NCI-H524 (cell line): ENCODE measurements at places on chromosomes 6 and 20.

DNA sequence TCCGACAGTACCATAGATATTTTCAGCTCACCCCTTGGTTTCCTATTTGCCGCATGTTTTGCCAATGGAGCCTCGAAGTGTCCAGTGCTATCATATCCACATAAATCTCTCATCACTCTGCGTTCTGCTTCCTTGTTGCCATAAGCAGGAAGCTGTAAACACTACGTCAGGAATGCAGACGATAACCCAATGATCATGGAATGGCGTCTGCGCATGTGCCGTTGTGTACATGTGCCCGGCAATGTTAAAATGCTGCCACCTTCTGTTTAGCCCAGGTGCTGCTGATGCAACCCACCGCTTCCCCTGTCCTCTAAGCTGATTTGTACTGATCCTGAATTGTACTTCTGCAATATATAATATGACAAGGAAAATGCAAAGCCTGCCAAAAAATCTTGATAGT is 607.5 kb downstream of the HDGFL1 start:
- DNase-seq: no peak

DNA sequence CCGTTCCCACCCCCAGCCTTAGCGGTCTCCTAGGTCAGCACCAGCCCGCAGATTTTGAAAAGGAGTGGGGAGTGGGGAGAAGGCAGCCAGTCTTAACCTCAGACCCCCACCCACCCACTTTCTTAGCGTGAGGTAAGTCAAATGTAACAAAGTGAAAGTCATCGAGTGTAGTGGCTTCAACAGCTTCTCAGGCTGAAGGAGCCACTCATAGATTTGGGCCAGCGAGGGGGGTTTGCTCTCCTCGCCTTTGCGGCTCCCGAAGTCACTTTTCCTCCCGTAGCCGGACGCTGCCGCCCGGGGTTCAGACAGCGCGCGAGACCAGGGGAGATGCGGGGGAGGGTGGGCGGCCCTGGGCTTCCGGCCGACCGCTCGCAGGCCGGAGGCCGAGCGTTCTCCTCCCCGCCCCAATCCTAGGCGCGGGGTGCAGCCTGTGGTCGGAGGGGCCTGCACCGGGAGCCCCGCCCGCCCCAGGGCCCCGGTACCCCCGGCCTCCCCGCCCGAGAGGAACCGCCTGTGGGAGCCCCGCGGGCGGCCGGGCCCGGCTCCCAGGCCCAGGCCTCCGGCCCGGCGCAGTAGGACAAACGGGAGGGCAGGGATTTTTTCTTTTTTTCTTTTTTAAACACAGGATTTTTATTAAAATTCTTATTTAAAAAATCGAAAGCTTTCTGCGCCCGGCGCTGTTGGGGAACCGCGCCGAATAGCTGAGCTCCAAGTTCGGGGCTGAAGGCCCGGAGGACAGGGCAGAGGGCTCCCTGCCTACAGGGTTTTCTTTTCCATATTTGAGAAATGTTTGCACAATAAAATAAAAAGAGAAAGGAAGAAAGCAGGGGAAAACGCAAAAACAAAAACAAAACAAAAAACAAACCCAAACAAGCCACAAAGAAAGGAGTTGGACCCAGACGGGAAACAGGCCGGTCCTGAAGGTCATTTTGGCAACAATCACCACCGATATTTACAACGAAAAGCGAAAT is 3.2 kb downstream of the NKX2-2 start:
- no peak for DNase-seq

- no peak for DNase-seq
Observed at GRCh38 chr6:23280437-23280836, 711.1 kb downstream of the HDGFL1 start.

DNA sequence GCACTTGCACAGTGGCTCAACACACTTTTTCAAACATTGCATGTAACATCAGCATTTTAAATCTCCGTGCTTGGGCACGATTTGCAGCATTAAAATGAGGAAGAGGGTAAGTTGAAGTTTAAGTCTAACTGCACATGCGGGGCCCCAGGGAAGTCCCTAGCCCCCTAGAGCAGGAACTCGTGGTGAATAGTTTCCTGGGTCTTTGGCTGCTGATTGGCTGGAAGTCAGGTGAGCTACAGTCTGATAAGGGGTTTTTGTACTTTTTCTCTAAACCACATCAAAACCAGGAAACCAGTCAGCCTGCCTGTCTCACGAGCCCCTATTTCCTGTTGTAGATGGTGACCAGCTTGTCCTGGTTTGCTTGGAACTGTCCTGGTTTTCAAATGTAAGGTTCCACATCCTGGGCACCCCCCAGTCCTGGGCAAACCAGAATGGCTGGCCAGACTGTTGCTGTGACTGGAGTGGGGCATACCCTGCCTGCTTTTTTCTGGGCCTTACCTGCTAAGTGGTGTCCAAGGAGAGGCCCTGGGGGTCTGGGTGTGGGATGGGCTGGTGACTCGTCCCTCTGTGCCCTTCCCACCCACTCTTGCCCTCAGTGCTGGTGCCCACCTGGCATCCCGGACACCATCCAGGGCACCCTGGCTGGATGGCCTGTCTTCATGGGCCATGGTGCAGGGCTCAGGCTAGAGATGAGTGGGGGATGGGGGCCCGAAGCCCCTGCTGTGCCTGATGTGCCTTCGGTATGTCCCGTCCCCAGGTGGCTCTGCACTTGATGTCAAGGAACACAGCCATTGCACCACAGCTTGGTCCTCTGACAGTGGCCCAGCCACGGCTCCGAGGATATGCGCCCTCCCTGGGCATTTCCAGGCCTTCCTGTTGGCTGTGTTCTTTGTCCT is 31.8 kb downstream of the SUN5 start:
- DNase-seq: no peak

DNA sequence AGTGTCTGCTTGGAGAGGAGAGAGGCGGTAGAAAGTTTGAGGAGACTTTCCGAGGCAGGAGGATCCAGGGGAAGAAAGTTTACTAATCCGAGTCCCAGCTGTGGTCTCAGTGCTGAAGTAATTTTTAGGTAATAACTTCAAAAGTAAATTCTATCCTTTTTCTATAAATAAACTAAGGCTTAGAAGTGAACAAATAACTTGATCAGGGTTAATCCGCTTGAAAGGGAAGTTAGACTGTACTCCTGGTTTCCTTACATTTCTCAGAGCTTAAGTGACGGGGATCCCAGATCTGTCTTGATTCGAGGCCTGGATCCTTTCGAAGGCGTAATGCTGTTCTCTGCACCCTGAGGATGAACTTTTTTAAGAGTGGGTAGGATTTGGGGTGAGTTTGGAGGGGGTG is 2.6 kb downstream of the STK35 start:
- no peak for DNase-seq

GRCh38 chr20:33014336-33015113 is 7.0 kb downstream of the BPIFB2 start:
- DNase-seq: no peak

GRCh38 chr6:106527117-106527516 is 102.2 kb downstream of the RTN4IP1 start:
- no peak for DNase-seq
